ENCODE measurements at places on chromosomes 5 and 9.
A peak's percentile ranks its signal among the peaks of the same experiment; 100 is the strongest.

GRCh38 chr9:110650261-110650660 is 18.3 kb upstream of the MUSK start:
- no peak for DNase-seq

GRCh38 chr9:137740312-137740711 is 121.5 kb downstream of the EHMT1 start:
- no peak for DNase-seq

DNA sequence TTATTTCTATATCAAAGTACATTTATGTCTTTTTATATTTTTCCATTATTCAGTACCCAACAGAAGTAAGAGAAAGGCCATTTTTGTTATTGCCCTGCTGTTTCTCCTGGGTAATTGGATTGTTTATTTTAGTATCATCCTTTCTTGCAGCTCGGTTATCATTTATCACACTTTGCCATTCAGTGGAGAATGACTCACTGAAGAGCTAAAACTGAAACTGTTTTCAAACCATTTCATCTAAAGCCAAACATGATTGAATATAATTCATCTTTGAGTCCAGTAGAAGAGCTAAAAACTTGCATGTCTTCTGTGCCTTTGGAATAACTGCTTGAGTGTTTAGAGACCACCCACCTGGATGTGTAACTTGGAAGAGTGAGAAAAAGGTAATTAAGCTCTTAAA is 139.5 kb upstream of the PRDM9 start:
- no peak for DNase-seq

GRCh38 chr5:120564013-120564412 is 99.9 kb downstream of the PRR16 start:
- DNase-seq, result no peak

DNA sequence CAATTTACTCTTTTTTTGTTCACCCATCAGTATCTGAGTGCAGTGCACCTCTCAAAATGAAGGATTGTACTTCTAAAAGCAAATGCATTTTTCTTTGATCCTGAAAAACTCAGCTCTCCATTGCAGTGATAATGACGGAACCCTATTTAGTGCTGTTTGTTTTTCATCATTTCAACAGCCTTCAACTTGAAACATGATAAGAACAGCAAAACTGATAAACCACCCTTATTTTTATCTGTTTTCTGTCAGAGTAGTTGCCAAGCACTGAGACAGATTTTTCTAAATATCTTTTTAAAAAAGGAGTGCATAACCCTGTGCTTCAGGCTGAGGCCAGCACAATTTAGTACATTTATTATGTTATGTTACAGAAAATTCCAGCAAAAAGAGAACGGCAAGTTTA is 549.8 kb upstream of the DMAC1 start:
- no peak for DNase-seq

- no peak for DNase-seq
Measured at GRCh38 chr5:62115014-62115413, 191.0 kb upstream of the KIF2A start.

- no peak for DNase-seq
Measured at GRCh38 chr9:80107931-80108660, 536.3 kb downstream of the TLE4 start.

DNA sequence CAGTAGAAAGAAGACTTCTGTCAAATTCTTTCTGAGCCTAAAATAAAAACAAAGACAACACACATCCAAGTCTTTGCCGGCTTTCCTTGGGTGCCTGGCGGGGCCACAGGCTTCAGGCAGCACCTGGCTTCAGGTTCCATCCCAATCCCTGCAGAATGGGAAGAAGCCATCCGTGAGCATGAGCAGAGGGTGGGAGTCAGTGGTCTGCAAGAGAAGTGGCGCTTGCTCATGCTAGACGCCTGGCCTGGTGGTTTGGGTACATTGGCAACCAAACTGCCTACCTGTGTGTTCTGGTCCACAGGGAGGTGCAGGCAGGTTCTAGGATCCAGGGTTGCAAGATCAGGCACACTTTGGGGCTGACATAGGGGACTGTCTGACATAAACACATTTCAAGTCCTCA is 47.6 kb upstream of the RETREG1 start:
- DNase-seq, result no peak

- peak; percentile 85 for DNase-seq
Measured at GRCh38 chr5:109739741-109740728, 50.3 kb downstream of the MAN2A1 start.

GRCh38 chr9:100641166-100641565 is 63.3 kb downstream of the CAVIN4 start:
- no peak for DNase-seq

- peak; percentile 30 for DNase-seq
Measured at GRCh38 chr5:149730620-149731331, 666 bp downstream of the PPARGC1B start.

DNA sequence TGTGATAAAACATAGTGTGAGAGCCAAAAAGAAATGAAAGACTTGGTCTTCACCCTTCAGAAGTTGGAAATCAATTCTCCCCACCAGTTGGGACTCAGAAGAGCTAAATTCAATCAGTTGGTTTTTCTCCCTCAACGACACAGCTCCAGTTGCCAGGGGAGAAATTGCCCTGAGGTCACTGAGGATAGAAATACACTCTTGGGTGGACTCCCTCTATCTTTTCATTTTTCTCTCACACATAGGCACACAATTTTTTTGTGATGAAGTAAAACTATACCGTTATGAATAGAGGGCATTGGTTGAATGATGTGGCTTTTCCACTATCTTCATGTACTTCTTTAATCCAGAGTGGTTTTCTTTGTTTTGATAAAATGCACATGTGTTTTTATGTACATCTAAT is 80.2 kb downstream of the ZNF366 start:
- no peak for DNase-seq

GRCh38 chr5:45382583-45382982 is 313.6 kb downstream of the HCN1 start:
- DNase-seq, result no peak

DNA sequence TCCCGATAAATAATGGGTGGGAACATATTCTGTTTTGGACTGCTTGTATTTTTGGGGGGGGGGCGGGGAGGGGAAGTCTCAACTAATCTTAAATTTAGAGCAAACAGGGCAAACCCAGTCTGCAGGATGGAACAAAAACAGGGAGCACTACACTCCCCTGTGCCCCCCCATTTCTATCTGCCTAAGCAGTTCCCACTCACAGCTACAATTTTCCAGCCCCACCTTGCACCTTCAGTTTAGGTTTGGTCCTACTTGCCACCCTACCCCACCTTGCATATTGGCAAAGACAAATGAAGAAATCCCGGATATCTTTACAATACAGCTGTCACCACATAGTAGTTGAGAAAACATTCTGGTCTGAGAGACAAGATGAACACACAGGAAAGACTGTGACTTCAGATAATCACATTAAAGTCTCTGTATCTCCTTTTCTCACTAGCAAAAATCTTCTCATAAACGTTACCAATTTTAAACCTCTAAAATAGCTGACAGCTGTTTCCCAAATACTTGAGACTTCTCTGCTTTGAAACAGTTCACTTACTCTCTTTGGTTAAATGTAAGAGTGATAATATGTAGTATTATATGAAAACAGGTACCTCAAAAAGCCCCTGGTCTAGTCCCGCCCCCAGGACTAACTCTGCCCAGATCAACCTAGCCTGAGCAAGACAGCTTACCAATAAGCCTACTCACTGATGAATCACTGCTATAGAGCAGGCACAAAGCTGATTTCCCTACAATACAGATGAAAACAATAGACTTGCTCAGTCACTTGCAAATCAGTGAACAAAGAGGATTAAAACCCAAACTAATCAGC is 5.2 kb upstream of the RAPGEF6 start:
- no peak for DNase-seq

DNA sequence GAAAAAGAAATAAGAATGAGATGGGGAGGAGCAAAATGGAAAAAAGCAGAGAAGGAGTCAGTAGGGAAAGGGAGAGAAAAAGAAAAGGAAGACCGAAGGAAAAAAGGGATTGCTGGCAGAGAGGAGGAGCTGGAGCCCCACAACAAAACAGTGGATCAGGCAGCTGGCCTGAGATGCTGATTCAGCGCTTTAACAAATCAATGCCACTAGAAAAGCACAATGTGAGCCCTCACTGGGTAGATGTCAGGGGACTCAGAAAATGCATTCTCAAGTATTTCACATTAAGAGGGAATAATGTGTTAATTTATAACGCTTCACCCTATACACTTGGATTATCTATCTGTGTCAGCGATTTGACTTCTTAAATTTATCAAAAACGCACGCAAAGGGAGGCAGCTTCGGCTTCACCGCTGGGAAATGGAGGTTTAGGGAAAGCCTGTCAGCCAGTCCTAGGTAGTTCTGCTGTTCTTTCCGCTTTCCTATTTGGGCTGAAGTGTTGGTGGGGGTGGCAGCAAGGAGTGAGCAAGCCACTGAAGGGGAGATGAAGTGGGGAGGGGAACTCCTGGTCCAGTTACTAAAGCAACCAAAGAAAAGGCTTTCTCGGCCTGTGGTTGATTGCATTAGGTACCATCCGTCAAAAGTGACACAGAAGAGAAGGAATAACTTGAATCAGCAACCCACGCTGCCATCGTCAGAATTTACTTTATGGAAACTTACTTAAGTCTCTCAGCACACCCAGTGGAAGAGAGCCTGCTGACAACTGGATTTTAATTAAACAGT is 161.6 kb downstream of the BNC2 start:
- DNase-seq, result no peak

DNA sequence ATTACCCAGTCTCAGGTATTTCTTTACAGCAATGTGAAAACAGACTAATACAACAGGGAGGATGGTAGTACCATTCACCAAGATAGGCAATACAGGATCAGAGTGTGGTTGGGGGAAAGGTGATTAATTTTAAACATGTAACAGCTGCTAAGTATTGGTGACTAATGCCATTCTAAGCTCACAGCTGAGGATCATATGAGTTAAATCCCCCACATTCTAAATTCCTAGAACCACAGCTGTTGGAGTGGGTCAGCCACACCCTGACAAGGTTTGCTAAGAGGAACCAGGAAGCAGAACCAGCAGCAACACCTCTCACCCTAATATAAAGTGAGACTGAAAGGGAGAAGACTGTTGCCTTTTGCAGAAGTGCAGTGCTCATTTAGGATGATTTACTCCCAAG is 24.8 kb downstream of the HSPB3 start:
- DNase-seq, result no peak

DNA sequence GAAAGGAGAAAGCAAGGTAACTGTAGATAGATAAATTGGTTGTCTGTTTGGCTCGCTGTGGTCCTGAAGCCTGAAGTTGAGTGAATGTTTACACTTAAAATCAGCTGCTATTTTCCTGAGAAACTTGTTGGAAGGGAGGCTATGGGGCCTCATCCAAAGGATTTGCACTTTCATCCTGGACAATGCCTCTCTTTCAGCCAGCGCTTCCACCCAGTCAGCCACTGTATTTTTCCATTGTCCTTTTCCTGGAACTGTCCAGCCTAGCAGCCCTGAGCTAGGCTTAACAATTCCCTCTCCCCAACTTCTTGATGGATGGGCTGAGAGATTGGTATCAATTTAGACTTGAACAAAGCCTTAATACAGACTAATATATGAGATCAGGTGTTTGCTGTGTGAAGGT is 429.2 kb downstream of the DMAC1 start:
- DNase-seq, result no peak

- DNase-seq, result peak; percentile 28
Measured at GRCh38 chr5:169914766-169915165, 65.5 kb downstream of the INSYN2B start.

DNA sequence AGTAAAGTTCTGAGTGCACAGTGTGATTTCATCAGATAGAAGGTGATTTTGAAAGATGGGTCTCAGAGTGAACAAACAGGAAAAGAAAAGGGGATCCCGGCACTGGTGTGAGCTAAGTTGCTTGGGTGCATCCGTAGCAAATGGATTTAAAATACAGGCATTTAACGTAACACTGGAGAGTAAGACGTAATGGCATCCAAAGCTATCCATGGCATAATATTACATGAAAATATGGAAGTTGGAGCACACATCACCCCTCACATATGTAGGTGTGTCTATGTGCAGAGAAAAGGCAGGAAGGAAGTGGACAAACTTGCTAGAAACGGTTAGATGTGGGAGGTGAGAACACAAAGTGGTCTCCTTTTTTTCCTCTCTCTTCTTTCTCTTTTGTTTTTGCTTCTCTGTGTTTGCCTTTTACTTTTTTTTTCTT is 38.2 kb upstream of the SEMA4D start:
- DNase-seq, result no peak

DNA sequence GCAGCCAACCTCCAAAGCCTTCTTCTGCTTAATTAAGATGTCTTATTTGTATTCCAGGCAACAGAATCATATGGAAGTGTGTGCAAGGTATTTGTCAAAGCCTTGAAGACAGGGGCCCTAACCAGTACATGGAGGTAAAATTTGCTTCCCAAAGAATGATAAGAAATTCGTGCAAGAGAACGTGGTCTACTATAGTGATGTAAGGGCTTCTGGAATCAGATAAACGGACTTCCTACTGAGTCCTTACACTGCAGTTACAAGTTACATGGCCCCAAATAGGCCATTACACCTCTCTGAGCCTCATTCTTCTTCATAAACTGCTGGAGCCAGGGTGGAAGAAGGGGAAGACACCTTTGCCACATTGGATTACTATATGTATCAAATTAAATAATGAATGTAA is 15.9 kb upstream of the ISOC1 start:
- no peak for DNase-seq

- no peak for DNase-seq
Measured at GRCh38 chr9:5326187-5326586, 13.5 kb downstream of the RLN1 start.

DNA sequence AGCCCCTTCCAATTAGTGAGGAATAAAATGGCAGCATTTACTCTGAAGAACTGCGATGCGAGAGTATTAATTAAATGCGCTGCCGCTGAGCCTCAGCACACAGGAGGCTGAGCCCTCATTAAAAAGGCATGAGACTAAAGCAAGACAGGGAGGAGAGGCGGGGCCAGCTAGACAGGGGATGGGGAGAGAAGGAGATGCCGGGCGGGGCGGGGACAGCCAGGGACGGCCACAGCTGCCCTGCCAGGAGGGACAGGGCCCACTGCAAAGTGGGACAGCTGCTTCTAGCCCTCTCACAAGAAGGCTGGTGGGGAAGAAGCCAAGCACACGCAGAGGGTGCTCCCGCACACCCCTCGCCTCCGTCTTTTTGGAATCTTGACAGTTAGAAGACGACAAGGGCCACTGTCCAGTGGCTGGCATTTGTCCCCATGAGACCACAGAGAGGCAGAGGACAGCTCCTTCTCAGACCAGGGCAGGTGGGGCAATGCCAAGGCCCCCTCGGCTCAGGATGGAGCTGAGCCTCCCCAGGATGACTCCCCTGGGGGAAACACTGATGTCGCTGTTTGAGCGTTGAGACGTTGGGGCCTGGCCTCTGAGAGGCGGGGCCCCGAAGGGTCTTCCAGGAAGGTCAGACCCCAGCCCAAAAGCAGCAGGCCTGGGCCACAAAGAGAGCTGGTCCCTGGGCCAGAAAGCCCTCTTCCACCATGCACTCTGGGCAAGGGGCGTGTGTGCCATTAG is 26.9 kb downstream of the ADAMTS2 start:
- no peak for DNase-seq

DNA sequence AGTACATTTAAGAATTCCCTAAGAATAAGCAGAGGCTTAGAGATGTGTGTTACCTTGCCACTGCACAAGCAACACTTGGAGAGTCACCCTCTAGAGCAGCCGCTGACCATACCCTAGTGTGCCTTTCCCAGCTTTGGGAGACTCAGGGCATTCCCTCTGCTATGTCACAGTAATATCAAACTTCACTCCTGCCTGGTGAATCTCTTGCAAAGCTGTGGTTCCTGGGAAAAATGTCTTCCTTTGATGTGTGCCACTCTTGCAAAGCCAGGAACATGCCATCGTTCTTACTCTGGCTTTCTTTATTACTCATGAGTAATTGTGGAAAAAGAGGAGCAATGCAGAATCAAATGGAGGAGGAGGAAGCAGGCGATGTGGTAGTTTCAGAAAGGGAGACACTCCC is 173.2 kb downstream of the CCDC192 start:
- DNase-seq, result no peak
